ENCODE measurements at places on chromosomes 6 and 20.

GRCh38 chr6:138885156-138885819, 89.4 kb downstream of the ECT2L start:
- no peak for DNase-seq

DNA sequence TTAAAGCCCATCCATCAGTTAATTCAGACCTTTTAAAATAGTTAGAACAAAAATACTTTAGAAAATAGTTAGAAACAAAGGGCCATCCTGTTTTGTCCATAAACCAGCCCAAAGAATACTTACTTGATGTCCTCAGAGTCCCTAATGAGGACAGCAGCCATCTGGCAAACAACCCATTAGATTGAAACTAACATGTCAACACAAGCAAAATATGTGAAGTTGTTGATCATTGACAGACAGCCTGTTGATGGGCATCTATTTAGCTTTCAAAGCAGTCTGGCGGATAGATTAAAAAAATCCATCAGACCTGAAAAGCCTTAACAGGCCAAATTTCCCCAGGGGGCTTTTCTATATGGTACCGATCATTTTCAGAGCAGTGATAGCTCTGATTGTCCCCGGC, 154.2 kb upstream of the TSHZ2 start:
- no peak for DNase-seq

DNA sequence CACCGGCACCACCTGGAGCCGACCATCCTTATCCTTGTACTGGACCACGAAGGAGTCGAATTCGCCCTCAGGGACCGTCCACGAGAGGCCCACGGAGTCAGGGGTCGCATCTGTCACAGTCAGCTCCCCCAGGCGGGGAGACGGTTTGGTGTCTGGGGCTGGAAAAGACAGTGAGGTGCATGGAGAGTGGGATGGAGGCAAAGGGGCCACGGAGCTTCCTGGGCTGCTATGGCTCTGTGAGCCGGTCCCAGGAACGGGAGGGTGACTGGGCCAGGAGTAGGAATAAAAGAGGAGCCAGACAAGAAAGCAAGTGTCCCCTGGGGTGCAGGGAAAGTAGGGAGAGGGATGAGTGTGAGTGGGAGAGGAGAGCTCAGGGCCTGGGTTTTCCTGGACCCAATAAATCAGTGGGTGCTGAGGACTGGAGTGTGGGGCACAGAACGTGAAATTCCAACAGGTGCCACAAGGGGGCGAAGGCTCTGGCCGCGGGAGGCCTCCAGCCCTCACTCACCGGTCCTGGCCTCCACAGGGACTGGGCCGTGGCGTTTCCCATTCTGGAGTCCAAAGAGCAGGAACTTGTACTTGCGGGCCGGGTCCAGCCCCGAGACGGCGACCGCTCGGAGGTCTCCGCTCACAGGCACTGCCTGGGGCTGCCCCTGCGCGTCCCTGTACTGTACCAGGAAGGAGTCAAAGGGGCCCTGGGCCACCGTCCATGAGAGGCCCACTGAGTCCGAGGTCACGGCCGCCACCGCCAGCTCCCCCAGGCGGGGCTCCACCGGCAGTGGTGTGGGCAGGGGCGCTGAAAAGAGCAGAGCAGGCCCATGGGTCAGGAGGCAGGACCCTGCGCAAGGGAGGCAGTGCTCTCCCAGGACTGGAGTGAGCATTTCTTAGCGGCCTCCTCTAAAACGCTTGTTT, 9.9 kb downstream of the CYP21A2 start:
- DNase-seq, result no peak

- DNase-seq, result peak; percentile 59
Measured at GRCh38 chr6:111566222-111566734, 39.4 kb downstream of the TRAF3IP2 start.

- DNase-seq, result no peak
Measured at GRCh38 chr6:43924222-43924702, 154.3 kb downstream of the VEGFA start.

DNA sequence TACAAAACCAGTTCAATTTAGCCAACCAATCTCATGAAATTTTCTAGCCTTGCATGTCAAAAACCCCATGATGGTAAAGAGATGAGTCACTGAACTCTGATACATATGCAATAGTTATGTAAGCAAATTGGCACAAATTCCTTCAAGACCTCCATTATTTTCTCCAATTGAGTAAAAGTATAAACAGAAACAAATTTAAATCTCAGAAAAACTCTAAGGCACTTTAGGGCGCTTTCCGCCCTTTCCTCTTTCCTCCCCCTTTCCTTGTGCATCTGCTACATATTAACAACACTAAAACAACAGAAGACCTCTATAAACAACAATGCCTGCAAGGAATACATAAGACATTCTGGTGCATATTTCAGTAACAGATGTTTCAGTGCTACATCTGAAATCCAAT, 48.5 kb downstream of the KIF13A start:
- no peak for DNase-seq

GRCh38 chr6:25898289-25898977, 24.4 kb upstream of the SLC17A3 start:
- DNase-seq, result no peak

- no peak for DNase-seq
Measured at GRCh38 chr6:52491203-52492069, 71.3 kb downstream of the EFHC1 start.

- no peak for DNase-seq
Measured at GRCh38 chr6:129516787-129517186, 193.2 kb downstream of the ARHGAP18 start.

DNA sequence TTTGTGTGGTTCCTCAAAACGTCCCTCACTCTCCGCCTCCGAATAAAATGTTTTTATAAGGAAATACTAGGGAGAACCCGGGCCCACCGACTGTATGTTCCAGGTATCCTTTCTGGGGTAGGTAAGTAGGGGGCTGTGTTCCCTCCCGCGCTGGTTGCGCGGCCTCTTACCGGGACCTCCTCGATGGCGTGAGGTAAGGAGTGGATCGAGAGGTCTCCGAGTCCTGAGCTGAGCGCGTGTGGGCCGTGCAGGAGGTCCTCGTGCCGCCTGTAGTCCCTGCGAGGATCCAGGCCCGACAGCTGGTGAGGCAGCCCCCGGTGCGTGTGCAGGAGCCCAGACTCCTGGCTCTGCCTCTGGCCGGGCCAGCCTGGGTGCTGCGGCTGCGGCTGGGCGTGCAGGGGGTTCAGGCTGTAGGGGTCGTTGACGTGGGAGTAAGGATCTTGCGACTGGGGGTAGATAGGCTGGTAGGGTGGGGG, 5.1 kb downstream of the TFAP2A start:
- no peak for DNase-seq

GRCh38 chr20:7231303-7231702, 463.8 kb downstream of the BMP2 start:
- DNase-seq, result no peak

- no peak for DNase-seq
Measured at GRCh38 chr6:132969196-132969595, 154.8 kb downstream of the RPS12 start.

- no peak for DNase-seq
Measured at GRCh38 chr20:10719740-10720385, 46.1 kb upstream of the JAG1 start.

GRCh38 chr6:33904050-33904746, 100.4 kb upstream of the MLN start:
- DNase-seq, result no peak

DNA sequence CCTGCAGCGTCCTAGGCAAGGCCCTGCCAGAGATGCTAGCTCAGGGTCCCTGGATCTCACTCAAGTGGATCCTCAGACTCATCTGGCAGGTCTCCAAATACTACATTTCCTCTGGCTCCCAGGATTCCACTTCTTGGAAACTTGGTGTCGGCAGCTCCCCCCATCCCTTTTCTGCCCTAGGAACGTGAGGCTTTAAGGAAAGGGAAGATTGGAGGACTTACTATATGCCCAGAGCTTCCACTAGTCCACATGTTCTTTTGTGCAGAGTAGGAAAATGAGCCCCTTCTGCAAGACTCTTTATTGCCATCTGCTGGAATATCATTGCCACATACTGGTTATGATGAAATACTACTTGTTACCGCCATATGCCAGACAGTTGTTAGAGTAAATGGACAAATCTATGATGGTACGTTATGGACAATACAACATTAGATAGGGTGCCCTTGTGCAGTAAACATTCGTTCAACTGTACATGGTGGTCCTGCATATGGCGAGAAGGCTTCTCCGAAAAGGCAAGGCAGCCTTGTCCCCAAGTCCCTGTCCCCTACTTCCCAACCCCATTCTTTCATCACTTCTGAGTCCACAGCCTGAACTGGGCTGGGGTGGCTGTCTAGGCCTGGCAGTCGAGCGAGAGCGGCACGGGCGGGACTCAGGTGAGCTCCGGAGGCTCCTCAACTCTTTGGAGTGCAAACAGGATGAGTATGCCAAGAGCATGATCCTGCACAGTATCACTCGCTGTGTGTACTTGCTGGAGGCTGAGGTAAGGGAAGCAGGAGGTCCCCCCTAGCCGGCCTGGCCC, 780 bp downstream of the ARMC12 start:
- peak; percentile 47 for DNase-seq

DNA sequence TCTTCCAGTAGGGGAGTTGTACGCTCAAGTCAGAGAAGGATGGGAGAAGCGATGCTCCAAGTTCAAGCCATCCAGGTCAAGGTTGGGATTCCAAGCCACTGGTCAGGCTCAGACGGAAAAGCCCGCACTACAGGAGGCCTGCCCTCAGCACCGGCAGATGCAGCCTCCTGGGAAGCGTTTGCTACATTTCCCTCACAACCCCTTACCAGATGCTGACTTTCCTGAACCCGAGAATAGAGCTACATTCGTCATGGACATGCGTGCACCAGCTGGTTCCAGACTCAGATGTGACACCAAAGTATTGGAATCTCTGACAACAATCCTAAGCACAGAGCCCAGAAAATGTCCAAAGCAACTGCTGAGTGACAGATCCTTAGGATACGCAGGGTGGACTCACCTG, 174.8 kb downstream of the SASH1 start:
- no peak for DNase-seq

- DNase-seq, result no peak
Measured at GRCh38 chr6:63637865-63638445, 2.4 kb downstream of the PHF3 start.

- no peak for DNase-seq
Measured at GRCh38 chr20:4875578-4876067, 125.7 kb downstream of the SLC23A2 start.

GRCh38 chr20:4459081-4459480, 262.6 kb upstream of the PRND start:
- no peak for DNase-seq

DNA sequence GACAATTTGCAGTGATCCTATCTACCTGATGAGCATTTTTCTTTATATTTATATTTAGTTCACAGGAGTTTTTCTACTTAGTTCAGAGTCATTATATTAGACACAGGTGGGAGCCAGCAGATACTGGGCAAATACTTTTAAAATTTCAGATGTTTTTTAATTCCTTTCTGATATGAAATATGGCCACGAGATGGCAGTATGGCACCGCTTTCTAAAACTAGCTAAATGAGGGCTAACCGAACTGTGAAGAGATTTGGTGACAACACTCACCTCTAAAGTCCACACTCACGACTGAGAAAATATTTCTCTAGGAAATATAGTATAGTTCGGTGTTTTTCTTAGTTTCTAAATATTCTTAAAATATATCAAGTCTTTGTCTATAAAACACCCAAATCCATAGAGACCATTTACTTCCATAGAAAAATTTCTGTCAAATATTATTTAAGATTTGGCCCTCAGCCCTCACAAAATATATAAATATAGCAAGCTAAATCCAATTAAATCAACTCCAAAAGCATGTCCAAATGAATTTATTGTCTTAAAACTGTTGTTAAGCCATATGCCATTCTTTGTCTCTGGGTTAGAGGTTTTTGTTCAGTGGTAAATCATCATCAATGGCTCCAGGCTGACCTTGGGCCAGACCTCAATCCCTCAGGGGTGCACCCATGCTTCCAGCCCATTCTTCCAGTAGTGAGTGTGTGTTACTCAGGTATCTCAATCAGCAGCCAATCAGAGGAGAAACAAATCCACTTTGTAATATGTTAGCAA, 63.6 kb downstream of the HUS1B start:
- peak; percentile 35 for DNase-seq

- DNase-seq, result no peak
Measured at GRCh38 chr6:170294813-170295509, 4.1 kb upstream of the DLL1 start.

GRCh38 chr20:6401893-6402557, 279.2 kb upstream of the FERMT1 start:
- DNase-seq, result no peak

GRCh38 chr6:72984981-72985665, 240.2 kb downstream of the KHDC1L start:
- no peak for DNase-seq

DNA sequence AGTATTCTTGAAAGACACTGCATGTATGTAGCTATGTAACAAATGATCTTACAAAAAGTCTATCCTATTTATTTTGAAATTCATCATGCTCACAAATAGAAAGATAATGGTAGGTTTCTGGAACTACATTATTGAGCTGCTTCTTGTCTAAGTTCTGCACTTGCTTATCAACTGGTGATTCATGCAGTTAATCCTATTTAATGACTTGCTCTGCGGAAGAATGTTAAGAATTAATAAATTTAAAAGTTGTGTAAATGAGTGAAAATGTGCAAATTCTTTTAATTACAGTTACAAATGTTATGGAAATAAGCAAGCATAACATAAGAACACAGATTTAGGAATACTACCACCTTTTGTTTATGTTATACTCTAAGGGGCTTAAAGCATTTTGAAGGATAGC, 67.1 kb upstream of the MCM9 start:
- no peak for DNase-seq

GRCh38 chr6:101728388-101728787, 334.9 kb downstream of the GRIK2 start:
- DNase-seq, result no peak

DNA sequence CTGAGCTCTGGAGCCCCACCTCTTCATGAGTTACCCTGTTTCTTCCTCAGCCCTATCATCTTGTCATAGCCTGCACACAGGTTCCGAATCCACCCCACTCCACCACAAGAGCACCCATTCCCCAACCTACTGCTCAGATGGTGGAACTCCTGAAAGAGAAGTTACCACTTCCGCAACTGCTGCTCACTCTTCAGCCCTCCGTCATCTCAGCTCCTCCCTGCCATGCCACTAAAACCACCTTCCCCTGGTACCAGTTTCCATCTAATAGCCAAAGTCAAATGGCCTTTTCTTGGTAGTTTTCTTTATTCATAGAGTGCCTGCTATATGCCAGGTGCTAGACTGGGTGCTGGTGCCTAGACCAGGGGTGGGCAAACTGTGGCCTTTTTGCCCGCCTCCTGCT, 3.9 kb downstream of the RAB22A start:
- no peak for DNase-seq

DNA sequence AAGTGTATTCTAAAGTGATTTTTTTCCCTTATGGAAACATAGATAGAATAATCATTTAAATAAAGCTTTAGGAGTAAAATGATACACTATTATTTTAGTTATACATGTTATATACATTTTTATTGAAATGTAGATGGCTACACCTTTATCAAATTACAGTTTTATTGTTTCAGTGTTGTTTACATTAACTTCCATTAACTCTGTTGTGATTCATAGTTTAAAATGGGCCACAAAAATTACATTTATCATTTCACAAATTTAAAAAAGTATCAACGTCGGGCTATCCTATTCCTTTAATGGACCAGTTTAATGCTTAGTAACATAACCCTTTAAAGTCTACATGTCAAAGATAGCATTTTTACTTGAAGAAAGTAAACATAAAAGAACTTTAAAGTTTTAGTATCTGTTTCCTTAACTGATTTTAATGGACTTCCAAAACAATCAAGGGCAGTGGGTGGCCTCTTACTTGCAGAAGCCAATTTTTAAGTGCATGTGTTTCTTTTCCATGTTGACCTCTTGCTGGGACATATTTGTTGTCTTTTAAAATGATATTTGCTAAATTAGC, 47.8 kb upstream of the FLRT3 start:
- DNase-seq, result no peak

- DNase-seq, result no peak
Measured at GRCh38 chr6:139334806-139335446, 39.5 kb downstream of the CITED2 start.

GRCh38 chr6:117463762-117464665, 18.5 kb upstream of the DCBLD1 start:
- no peak for DNase-seq

Measured in NCI-H1930 (cell line).